ENCODE measurements at places on chromosomes 1 and 21.

DNA sequence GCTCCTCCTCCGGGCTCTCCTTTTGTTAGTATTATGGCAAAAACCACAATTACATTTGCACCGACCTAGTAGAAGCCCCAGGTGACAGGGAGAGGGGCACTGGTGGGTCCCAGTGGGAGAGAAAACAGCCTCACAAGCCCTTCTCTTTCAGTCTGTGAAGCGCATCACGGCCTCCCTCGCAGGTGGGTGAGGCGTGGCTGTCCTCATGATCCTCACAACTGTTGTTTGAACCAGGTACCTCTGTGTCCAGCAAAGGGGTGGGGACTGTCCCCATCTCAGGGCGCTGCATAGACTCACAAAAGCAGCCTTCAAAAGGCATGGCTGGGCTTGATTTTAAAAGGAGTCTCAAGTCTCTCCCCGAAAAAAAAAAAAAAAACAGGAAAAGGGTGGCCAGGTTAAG lies 7.9 kb upstream of the C2CD2 start:
- DNase-seq = no peak

GRCh38 chr1:74995821-74996220 lies 138.4 kb upstream of the LHX8 start:
- DNase-seq = no peak

DNA sequence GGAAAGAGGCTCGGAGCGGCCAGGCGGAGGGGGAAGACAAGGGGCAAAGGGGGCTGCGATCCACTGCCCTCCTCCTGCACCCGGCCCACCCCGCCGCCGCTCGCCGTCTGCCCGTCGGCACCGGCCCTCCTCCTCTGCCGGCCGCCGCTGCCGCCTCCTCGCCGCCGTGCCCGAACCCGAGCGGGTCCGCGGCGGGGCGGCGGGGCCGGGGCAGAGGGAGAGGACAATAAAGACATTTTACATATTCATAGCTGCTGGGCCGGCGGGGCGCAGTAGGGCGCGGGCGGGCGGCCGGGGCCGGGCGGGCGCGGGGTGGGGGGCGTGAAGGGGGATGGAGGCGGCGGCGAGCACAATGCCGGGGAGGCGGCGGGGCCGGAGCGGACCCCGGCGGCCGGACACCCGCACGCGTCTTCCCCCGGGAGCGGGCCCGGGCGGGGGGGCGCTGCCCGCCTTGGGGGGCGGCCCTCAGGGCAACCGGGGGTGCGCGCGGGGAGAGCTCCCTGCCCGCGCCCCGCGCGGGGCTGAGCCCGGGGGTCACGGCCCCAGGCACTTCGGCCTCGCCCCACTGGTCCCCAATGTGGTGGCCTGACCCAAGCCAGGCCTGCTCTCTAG lies 546 bp downstream of the POU2F1 start:
- DNase-seq = peak; percentile 33

GRCh38 chr1:21200767-21201166 lies 24.1 kb upstream of the EIF4G3 start:
- DNase-seq = no peak

DNA sequence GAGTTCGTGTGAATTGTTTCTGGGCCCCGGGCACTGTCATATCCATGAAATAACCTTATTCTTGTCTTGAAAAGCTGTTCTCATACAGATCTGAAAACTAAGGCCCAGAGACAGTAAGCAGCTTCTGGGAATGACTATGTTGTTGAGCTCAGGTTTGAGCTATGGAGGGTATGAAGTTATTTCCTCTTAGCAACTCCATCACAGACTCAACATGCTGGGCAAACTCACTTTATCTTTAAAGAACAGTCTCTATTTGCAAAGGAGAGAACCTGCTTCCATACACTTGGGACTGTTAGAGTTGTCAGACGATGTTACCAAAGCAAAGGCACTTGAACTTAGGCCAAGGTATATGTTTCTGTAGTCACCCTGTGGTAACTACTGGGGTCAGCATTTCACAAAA lies 90.0 kb downstream of the GPR88 start:
- no peak for DNase-seq

DNA sequence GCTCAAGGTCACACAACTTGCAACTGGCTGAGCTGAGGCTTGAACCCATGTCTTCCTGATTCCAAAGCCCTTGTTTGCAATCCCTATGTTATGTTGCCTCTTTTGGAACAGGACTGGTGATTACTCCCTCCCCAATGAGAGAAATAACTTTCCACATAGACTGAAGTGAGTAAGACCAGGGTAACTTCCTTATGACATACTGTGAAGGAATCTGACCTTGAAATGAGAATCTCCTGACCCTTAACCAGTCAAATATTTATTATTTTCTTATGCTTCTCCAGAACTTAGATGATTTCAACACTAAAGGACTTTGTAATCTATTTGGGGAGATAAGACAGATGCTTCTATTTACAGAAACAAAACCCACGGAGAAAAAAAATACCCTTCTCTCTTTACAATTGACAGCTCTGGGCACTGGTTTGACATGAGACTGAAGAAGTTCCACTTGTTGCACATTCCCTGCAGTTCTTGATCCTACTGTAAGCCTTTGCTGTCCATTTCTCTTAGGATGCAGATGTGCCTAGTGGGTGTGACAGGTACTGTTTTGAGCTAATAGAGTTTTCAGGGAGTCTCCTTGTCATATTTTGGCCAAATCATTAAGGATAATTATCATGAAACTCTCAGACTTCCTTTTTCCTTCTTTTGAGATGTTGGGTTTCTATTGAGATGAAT lies 3.9 kb upstream of the RPTN start:
- no peak for DNase-seq

GRCh38 chr1:29451368-29451892 lies 215.1 kb downstream of the PTPRU start:
- no peak for DNase-seq

DNA sequence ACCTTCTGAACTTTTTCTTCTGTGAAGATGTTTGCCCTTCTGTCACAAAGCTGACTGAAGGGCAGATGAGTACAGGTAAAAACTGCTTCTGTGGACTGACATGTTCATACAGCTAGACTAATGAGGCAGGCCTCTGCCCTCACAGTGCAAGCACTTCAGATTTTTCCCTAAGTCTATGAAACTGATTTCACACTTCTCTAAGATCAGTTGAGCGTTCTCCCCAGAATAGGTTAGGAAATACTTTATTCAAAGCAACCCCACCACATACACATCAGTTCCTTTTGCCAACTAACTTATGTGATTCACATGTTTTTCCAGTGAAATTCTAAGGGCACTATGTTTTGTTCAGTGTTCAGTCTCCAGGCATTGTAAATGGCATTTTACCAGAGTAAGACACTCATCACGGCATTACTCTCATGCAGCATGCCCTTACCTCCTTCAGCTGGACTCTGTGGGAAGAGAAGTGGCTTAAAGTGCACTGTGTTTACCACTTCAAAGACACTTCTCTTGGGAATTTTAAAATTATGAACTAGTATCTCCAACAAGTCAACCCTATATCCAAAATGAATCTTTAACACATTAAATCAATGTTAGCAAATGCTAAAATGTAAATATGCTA lies 5.4 kb upstream of the PSMG1 start:
- no peak for DNase-seq

DNA sequence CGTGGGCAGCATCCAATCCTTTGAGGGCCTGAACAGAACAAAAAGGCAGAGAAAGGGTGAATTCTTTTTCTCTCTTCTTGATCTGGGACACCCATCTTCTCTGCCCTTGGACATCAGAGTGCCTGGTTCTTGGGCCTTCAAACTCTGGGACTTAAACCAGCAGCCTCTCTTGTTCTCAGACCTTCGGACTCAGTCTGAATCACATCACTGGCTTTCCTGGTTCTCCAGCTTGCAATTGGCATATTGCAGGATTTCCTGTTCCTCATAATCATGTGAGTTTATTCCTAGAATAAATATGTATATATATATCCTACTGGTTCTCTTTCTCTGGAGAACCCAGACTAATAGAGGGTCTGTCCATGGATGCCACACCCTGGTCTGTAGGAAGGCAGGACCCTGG lies 16.3 kb upstream of the TENT5C start:
- DNase-seq = no peak

GRCh38 chr1:202104073-202104472 lies 18.6 kb upstream of the GPR37L1 start:
- no peak for DNase-seq

GRCh38 chr1:243890576-243890975 lies 40.5 kb upstream of the AKT3 start:
- DNase-seq = no peak

DNA sequence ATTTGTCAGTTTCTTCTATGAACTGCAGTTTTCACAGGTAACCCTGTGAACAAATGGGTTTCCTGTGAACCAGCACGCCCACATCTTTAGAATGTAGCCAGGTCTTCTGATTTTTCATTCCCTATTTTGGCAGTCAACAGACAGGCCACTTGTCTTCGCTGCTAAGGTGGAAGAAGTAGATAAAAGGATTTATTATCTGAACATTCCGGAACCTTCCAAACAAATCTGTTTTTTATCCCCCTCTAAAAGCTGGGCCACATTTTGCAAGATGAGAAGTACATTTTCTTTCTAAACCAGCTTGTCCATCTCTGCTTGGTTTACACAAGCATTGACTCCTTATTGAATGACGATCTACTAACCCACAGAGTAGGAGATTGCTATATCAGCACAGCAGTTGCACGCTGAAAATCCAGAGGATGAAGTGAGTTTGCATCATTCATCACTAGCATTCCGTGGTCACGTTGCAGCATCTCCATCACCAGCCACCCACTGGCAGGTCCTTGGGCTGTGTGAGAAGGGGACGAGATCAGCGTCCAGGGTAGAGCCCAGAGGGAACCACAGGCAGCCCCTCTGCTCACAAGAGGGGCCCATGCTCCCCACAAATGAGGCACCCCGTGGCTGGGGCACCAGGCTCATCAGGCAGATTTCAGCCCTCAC lies 83.5 kb downstream of the TOMM20 start:
- DNase-seq = no peak

DNA sequence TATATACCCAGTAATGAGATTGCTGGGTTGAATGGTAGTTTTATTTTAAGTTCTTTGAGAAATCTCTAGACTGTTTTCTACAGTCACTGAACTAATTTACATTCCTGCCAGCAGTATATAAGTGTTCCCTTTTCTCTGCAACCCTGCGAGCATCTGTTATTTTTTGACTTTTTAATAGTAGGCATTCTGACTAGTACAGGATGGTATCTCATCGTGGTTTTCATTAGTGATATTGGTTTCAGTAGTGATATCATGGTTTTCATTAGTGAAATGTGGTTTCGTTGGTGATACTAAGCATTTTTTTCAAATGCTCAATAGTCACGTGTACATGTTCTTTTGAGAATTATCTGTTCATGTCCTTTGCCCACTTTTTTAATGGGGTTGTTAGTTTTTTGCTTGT lies 316.8 kb downstream of the PTBP2 start:
- DNase-seq = no peak

DNA sequence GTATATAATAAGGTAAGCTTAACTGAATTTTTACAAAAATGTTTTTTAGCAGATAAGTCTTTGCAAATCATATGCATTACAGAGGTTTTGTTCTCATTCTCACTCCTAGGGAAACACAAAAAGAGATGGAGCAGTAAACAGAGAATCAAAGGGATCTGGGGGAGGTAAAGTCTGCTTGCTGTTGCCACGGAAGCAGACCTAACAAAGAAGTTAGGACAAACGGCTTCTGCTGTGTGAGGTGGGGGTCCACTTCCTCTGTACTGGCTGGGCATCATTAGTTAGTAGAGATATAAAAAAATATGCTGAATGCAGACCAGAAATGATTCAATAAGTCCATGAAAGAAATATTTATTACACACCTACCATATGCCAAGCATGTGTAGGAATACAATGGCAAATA lies 34.2 kb downstream of the GJA5 start:
- DNase-seq = no peak

GRCh38 chr1:153390938-153391710 lies at the start of gene S100A8:
Gene S100A8 (minus strand): TSS chr1:153391073. CDS start chr1:153390535, 538 bp downstream.
- no peak for DNase-seq

DNA sequence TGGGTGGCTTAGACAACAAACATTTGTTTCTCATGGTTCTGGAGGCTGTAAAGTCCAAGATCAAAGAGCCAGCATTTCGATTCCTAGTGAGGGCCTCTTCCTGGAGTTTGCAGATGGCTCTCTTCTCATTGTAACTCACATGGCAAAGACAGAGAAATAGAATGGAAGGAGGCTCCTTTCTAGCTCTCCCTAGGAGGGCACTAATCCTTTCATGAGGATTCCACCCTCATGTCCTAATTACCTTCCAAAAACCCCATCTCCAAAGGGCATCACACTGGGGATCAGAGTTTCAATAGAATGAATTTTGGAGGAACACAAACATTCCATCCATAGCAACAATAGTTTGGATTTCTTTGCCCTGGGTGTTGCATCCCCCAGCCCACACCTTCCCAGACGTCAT lies 247.3 kb downstream of the TTLL7 start:
- DNase-seq = no peak

- DNase-seq = peak; percentile 55
Observed at GRCh38 chr1:145960468-145961108, 2.8 kb upstream of the LIX1L start.

DNA sequence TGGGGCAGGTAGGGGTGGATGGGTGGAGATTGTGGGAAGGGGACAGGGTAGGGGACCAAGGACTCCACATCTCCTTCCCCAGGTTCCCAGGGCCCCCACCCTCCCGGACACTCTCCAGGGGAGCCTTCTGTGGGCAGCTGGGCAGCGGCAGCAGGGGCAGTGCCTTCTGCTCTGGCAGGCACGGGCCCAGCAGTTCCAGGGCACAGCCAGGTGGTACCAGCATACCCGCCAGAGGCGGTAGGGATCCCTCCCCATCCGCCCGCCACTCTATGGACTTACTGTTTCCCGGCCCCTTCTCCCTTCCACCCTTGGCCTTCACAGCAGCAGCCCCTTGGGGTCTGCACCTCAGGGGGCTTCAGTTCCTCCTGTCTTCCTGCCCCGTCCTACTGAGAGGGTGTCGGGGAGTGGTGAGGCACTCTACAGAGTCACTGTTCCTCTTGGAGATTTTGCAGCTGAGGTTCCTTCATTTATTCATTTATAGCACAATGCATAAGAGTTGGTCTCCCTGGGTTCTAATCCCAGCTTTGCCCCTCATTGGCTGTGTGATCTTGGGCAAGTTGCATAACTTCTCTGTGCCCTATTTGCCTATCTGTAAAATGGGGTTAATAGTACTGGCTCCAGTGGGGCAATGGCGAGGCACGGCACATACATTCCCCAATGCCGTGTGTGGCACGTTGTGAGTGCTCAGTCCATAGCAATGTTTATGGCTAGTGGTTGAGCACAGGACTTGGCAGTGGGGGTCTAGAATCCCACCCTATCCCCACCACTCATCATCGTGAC lies 17.0 kb downstream of the C1orf167 start:
- DNase-seq = no peak

DNA sequence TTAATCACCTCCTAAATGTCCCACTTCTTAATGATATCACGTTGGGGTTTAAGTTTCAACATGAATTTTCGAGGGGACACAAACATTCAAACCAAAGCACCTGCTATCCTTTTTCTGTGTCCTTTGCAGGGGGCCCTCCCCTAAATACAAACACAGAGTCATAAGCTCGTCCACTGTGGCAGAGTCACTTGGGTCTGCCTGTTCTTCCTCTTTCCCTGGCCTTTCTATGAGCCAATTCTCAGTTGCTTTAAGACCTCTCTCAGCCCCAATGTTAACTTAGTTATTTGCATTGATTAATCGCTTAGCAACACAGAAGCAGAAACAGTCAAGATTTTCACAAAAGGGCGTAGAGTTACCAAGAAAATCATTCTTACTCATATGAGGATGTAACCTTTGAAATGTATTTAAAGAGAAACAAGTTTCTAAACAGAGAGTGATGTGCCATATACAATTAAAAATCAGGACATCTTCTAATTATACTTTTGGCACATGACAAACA lies 14.9 kb downstream of the APCS start:
- DNase-seq = no peak

Data from stimulated activated CD4-positive, alpha-beta T cell treated with anti-CD3 and anti-CD28 coated beads, Interleukin-2, amount 100 ng/mL, for 24 hours (primary cell).